HFFc6 (cell line): ENCODE measurements at places on chromosomes 5 and 9.

DNA sequence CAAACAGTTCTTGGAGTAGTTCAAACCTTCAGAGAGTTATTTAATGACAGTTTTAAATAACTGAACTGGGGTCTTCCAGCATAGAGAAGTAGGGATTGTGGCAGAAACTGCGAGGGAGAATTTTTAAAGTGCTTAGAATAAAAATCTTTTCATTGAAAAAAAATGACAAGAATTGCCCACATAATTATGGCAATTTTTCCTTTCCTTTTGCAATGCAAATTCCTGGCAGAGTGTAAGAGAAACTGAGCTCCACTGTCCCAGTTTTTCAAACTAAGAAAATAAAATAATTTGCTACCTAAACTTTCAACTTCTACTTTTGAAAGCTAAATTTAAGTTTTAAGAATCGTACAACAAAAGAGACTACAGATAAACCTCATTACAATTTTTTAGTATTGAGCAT, 2.3 kb upstream of the PTGER4 start:
- DNase-seq = no peak

DNA sequence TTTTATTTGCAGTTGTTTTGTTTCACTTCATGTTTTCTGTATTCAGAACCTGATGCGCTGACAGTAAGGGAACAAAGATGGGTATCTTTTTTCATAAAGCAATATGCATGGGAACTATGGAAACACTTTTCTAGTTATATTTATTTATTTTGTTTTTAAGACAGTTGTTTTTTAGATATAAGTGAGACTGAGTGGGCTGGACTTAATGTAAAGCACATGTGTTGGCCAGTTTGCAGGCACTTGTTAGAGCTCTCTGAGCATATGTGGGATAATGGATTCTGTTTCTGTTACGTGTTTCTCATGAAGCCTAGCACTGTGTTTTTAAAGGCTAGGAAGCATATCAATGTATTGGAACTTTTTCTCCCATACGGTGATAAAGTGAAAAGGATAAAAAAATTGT, 164.1 kb downstream of the PRR16 start:
- DNase-seq = no peak

- peak; percentile 40 for DNase-seq
These were observed 10.7 kb downstream of the SLC35A4 start for GRCh38 chr5:140575309-140575708.

DNA sequence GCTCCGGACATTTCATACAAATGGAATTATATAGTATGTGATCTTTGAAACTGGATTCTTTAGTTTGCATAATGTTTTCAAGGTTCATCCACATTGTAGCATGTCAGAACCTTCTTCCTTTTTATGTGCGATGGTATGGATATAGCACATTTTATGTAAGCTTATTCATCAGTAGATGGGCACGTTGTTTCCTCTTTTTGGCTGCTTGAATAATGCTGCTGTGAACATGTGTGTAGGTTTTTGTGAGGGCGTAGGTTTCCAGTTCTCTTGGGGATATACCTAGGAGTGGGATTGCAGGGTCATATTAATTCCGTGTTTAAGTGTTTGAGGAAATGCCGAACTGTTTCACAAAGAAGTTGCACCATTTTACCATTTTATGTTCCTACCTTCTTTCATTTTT, 187.8 kb downstream of the NR3C1 start:
- no peak for DNase-seq

GRCh38 chr5:172830876-172831662, 3.0 kb upstream of the ERGIC1 start:
- DNase-seq = peak; percentile 69

GRCh38 chr9:104738452-104738851, 9.0 kb upstream of the NIPSNAP3A start:
- no peak for DNase-seq

GRCh38 chr5:140020601-140021177, 22.4 kb downstream of the NRG2 start:
- no peak for DNase-seq

- DNase-seq = no peak
These were observed 4.5 kb downstream of the SHROOM1 start for GRCh38 chr5:132825834-132826391.

GRCh38 chr5:39205550-39205949, 13.8 kb downstream of the FYB1 start:
- DNase-seq = no peak
